ENCODE measurements at places on chromosomes 13 and 19.

GRCh38 chr13:72565893-72566292, 161.5 kb downstream of the MZT1 start:
- DNase-seq, result peak; percentile 54

DNA sequence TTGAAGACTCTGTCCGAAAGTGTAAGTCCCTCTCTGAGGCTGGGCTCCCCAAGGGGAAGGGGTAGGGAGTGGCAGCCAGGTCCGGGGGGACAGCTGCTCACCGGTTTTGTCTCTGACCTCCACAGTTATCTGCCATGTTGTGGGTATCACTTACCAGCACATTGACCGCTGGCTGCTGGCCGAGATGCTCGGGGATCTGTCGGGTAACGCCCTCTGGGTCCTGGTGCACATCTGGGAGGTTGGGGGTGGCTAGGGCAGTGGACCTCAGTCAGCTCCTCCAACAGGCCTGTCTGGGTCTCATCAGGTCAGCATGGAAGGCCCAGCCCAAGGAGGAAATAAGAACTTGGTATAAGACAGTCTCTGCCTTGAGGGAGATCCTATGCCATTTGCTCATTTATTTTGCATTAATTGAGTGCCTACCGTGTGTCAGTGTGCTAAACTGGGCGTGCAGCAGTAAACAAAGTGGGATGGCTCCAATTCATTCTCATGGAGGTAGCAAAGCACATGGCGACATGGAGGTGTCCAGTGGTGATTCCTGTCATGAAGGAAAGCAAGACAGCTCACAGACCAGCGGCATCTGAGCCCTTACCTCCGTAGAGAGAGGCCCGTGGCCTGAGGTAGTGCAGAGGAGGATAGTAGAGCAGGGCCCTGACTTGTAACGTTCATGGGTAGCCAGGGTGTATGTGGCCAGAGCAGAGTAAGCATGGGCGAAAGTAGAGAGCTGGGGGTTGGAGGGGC, 13.7 kb downstream of the EIF3K start:
- DNase-seq, result no peak

- peak; percentile 67 for DNase-seq
Measured at GRCh38 chr19:39166571-39167391, 30.0 kb upstream of the NCCRP1 start.

GRCh38 chr19:8641908-8642547, 11.6 kb downstream of the NFILZ start:
- peak; percentile 39 for DNase-seq

- DNase-seq, result no peak
Measured at GRCh38 chr19:18270326-18270725, 3.9 kb downstream of the IQCN start.

DNA sequence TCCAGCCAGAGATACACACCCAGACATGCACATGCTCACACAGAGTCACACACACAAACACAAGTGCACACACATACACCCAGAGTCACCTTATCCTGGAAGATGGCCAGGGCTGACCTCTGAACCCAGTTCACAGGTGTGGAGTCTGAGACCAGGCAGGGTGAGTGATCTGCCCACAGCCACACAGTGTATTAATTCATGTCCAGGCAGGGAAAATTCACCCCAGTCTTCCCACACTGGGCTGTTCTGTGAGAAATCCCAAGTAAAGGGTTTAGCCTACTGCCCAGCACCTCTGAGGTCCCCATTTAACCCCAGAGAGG, 2.0 kb downstream of the POU2F2 start:
- DNase-seq, result no peak

GRCh38 chr19:11138601-11139300, 16.8 kb downstream of the SPC24 start:
- peak; percentile 55 for DNase-seq

GRCh38 chr13:94660695-94661326, 51.5 kb downstream of the SOX21 start:
- DNase-seq, result peak; percentile 22

GRCh38 chr13:113202912-113203311, 5.6 kb downstream of the PCID2 start:
- no peak for DNase-seq

- peak; percentile 11 for DNase-seq
Measured at GRCh38 chr13:41356786-41357185, 45.7 kb downstream of the NAA16 start.

All from epithelial cell of esophagus (primary cell).